ENCODE measurements at places on chromosomes 2 and 18.

- no peak for DNase-seq
These were observed 296.7 kb downstream of the LPIN1 start for GRCh38 chr2:12043131-12043530.

DNA sequence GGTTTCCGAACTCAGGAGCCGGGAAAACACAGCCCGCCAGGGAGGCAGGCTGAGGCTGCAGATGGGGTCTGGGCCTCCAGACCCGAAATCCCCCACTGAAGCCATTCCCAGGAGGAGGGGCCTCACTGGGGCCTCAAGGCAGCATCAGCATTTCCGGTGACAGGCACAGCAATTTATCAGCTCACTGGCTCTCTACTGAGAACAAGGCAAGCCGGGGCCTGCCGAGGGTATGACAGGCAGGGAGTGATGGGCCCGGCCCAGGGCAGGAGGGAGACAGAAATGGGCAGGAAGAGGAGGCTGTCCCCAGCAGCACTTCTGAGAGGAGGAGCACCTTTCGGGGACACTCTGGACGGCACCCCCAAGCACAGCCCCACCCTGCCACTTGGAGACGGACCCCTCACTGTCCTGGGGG lies 12.5 kb downstream of the SDC1 start:
- DNase-seq, result no peak

- DNase-seq, result no peak
These were observed 262.2 kb downstream of the PHLPP1 start for GRCh38 chr18:62977512-62977911.

- DNase-seq, result no peak
These were observed 14.6 kb downstream of the ITGB1BP1 start for GRCh38 chr2:9408641-9409151.

GRCh38 chr2:208854717-208855116 lies 448.1 kb downstream of the PTH2R start:
- no peak for DNase-seq

DNA sequence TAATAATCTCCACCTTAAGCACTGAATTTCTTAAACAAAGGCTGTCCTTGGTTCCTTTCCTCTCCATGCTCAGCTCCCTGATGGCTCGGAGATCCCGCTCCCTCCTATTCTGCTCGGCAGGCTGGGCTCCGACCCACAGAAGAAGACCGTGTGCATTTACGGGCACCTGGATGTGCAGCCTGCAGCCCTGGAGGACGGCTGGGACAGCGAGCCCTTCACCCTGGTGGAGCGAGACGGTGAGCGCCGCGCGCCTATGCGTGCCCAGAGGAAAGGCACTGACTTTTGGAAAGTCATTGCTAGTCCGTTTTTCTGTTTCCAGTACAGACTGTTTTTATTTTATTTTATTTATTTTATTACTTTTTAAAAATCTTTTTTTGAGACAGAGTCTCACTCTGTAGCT lies 9.6 kb downstream of the CNDP2 start:
- no peak for DNase-seq

DNA sequence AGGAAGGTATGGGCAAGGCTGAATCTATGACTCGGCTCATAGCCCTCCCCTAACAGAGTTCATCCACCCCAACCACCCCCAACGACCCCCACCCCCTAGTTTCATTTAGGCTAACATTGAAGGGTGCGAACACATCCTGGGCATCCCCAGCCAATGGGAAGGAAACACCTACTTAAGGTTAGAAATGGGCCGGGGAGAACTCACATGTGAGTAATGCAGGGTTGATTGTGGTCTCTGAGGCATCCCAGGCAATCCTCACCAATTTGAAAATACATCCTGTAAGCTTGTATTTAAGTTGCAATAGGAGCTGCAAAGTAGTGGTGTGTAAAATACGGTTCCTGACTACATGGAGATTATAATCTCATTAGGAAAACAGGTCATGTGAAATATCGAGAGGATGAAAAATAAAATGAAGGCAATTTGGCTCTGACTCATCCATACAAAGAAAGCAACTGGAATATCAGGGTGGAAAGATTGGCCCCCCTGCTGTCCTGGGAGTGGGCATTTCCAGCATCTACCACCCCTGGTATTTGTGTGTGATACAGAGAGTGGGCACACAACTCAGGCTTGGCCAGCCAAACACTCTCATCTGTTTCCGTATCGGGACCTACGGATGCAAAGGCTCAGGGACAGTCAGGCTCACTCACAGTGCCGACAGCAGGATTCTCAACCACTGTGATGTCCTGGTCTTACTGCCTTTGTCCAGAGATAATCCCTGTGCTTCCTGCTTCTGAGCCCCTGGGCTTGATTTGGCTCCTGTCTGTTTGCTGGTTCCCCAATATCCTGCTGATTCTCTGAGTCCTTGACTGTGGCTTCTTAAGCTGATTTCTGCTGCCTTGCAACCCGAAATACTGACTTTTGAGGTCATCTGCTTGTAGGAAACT lies 90.0 kb upstream of the NCKAP5 start:
- DNase-seq, result no peak

DNA sequence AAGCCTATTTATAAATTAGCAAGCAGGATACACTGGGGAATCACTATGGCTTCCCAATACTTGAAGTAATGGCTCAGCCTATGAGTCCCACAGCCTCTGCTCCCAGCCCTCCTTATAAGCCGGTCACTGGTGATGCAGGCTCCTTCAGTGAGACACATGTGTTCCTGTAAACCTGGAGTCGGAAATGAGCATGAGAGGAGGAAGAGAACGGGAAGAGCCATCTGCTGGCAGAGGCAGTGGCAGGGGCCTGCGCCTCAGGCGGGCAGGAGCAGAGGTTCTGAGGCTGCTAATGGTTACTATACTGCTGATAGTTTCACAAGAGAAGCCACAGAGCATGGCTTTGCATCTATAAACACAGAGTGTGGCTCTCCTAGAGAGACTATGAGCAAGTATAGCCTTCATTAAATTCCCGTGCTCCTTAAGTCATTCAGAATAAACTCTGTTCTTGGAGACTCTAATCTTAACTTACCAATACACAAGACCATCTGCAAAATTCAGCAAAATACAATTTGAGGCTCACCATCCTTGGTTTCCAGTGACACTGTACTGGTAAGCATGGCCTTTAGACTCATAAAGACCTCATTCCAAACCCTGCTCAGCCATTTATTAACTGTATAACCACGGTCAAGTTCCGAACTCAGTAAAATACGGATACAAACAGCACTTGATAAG lies 63.3 kb downstream of the FBXO15 start:
- DNase-seq, result no peak

DNA sequence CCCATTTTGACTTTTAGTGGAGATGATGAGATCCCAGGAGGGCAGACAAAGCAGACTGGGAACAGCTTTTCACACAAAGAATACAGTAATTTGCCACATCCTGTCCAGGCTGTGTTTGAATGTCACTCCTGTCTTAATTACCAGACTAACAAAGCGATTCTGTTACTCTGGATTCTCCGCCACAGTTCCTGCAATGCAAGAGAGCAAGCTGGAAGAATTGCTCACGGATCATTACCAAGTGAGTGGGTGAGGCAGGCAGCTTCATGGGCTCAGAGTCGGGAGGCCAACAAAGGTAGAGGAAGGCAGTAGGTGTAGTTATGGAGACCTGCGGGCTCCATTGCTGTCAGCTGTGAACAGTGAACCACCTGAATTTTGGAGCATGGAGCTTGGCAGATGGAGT lies 250.5 kb upstream of the ATP5MC3 start:
- DNase-seq, result no peak

- no peak for DNase-seq
These were observed 19.9 kb upstream of the SIGLEC15 start for GRCh38 chr18:45805551-45805950.

DNA sequence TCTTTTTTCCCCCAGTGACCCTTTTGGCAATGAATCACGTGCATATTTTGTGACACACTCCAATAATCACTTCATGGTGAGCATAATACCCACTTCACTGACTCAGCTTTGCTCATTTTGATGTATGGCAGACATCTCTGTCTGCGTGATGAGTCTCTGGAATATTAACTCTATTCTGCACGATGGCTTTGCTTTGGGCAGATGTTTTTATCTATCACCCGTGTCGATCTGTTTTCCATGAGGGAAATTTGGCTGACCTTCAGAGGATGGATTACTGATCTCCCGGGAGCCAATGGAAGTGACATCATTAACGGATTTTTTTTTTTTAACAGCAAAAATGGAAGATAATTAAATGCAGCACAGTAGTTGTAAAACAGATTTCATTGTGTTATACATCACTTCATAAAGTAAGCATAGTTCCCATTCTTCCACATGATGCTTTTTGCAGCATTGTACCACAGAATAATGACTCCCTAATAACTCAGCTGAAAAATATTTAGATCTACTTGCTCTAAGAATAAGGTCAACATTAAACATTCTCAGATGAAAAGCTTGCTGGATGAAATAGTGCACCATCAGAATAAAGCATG lies 29.8 kb downstream of the CDC42EP3 start:
- no peak for DNase-seq

DNA sequence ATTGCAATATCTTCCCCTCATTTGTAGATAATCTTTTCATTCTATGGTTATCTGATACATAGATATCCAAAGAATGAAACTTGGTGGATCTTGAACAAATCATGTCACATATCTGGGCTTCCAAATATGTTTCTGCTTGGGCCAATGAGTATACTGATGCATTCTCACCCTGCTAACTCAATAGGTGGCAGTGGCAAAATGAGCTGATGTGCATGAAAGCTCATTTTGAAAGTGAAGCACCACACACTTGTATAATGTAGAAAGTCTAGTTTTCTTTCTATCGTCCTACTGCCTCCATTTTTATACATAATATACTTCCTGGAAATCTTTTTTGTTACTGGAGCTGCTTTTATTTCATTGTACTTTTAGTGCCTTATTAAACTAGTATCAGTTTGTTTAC lies 208.2 kb downstream of the PRKCE start:
- no peak for DNase-seq

GRCh38 chr2:111035830-111036441 lies 84.8 kb upstream of the BCL2L11 start:
- no peak for DNase-seq

GRCh38 chr2:215831296-215831913 lies 181.9 kb downstream of the MREG start:
- DNase-seq, result no peak

- DNase-seq, result no peak
These were observed 650.4 kb downstream of the RNF144A start for GRCh38 chr2:7567646-7568045.

DNA sequence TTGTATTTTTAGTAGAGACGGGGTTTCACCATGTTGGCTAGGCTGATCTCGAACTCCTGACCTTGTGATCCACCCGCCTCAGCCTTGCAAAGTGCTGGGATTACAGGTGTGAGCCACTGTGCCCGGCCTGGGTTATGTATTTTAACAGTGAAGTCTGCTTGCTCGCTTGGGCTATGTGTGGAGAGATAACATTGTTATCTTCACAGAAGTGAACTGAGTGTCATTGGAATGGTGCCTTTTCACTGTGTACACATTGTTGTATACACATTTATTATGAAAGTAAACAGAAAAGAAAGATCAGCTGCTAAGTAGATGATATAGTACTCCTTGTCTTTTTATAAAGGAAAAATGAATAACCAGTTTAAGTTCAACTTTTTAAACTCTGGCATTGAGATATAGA lies 30.4 kb downstream of the RNF138 start:
- DNase-seq, result no peak

- no peak for DNase-seq
These were observed 67.0 kb downstream of the ZEB2 start for GRCh38 chr2:144452989-144453336.

DNA sequence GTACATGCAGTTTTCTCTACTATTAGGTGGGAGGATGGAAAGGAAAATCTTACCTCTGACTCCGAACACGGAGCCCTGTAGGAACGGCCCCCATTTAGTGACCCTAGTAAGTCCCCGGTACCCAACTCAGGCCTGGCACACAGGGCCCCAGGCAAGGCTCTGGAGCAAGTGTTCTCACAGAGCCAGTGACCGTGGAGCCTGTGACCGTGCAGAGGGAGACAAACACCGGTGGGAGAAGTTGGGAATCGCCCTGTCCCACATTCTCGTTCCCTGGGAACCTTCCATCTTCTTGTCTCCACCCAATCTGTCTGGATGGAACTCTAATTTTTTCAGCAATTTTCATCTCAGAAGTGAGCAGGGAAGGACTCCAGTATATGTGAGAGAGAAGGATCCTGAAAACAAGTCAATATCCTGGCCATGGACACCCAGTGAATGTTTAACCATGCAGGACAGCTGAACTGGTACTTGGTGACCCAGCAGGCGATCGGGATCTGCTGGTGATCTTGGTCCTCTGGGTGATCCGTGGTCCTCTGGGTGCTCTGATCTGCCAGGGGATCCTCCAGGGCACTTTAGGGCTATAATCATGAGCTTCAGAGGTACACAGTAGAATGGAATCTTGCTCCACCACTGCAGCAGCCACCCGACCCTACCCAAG lies 348.6 kb upstream of the ID2 start:
- DNase-seq, result no peak

GRCh38 chr2:129764376-129765325 lies 214.8 kb upstream of the RAB6C start:
- DNase-seq, result no peak
